Stimulated activated CD8-positive, alpha-beta memory T cell treated with anti-CD3 and anti-CD28 coated beads, Interleukin-4, amount 100 ng/mL, for 24 hours (primary cell): ENCODE measurements at places on chromosomes 16 and 17.

DNA sequence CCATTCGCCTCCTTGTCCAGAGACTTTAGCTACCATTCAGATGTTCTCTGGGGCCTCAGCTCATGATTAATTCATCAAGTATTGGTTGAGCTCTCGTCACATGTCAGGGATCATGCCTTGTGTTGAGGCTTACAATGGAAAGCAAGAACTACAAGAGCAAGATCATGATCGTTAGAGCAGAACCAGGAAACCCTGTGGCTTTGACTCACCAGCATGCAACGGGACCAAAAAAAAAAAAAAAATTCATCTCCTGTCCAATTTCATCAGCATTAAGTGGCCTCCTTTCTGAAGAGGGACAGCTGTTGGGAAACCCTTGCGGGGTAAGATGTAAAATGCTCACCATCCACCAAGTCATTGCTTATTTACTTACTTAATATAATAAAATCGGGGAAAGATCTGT is 12.1 kb upstream of the USP10 start:
- DNase-seq, result no peak

GRCh38 chr16:2985462-2985861 is 5.2 kb upstream of the PKMYT1 start:
- DNase-seq, result no peak

DNA sequence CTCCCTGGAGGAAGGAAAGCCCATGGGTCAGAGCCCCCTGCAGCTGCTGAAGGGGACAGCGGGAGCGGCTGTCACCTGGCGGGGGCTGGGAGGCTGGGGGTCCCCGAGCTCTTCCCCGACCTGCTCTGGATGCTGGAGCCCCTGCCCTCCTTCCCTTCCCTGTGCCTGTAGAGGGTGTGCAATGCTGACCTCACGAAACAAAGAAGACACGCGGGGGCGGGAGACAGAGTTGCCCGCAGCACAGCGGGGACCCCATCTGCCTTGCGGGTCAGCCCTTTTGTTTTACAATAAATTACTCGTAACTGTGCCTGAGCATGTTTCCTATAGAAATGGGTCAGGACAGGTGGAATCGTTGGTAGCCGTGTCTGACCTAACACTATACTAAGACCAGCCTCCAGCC is 6.3 kb downstream of the SECTM1 start:
- DNase-seq, result no peak

DNA sequence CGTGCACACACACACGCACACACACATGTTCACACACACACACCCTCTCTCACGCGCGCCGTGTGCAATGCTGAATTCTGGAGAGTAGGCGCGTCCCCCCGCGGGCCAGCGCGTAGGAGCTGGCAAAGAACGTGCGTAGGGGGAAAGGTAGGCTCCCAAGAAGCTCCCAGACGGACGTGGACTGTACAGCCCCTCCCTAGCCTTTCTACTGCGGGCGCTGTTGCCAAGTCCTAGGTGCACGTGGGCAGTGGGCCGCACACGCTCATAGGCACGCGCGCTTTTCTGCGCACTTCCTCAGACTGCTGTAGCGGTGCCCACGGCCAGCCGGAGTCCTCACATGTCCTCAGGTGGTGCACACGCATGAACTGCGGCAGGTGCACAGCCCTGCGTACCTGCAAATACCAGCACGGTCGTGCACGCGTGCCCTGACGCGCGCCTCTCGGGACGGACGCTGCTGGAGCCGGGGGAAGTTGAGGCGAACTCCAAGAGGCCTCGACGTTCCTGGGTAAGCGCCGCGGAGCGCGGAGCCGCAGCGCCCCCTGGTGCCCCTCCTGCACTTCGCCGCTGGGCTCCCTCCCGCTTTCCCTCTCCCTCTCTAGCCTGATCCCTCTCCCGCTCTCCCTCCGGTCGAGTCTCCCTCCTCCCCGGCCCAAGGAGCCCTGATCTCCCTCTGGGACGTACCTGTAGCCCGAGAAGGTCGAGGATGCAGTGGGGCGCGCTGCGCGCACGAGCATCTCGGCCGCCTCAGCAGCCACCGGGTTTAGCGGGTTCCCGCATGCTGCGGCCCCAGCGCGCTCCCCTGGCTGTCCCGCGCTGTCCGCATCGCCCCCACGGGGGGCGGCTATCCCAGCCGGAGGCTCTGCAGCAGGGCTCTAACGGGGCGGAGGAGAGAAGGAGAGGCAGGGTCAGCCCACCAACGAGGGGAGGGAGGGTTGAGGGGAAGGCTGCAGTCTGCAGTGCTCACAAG is 749 bp downstream of the GRIN2A start:
- peak; percentile 7 for DNase-seq

GRCh38 chr17:77225265-77225664 is 84.5 kb downstream of the SEC14L1 start:
- DNase-seq, result no peak

DNA sequence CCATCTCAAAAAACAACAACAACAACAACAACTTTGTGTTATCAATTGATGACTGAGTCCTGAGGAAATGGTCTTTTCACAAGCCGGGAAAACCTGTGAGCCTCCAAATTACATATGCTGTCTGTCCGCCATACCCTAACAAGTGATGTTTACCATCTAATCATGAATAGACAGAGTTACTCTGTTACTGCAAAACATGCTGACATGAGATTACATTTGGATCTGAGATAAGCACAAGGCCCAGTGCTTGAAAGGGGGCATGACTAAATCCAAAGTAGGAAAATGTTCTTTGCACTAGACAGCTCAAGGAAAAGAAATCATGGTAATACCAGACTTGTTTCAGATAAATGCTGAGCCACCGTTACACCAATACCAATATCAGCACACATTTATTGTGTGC is 8.6 kb upstream of the ATXN1L start:
- no peak for DNase-seq

DNA sequence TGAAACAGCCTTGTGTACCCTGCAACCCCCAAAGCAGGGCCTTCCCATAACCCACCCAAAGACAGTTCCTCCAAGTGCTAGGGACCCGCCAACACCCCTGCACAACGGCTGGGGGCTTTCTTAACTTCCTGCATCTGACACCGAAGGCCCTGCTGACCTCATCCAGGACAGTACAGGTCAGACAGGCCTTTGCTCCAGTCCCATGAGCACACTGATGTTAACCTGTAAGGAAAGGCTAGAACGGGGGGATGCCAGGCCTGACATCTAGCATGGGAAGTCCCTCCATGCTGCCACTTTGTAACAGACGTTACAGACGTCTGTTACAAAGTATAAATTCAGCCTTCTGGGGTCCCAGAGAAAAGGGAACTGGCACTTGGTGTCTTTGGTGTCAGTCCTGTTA is 369.1 kb downstream of the CPPED1 start:
- DNase-seq, result no peak

GRCh38 chr17:77869665-77870132 is 88.8 kb upstream of the TNRC6C start:
- DNase-seq, result no peak

DNA sequence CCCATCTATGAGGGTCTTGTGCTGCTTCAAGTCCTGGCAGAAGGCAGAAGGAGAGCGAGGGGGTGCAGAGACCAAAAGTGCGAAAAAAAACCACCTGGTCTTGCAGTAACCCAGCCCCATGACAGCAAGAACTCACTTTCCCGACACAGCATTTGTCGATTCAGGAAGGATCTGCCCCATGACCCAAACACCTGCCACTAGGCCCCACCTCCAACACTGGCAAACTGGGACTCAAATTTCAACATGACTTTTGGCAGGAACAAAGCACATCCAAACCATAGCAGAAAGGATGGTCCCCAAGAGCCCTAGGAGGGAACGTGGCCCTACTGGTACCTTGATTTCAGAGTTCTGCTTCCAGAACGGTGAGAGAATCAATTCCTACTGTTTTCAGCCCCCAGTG is 34.7 kb upstream of the KLHDC4 start:
- no peak for DNase-seq

- no peak for DNase-seq
Measured at GRCh38 chr16:48433850-48434530, 48.8 kb upstream of the SIAH1 start.

DNA sequence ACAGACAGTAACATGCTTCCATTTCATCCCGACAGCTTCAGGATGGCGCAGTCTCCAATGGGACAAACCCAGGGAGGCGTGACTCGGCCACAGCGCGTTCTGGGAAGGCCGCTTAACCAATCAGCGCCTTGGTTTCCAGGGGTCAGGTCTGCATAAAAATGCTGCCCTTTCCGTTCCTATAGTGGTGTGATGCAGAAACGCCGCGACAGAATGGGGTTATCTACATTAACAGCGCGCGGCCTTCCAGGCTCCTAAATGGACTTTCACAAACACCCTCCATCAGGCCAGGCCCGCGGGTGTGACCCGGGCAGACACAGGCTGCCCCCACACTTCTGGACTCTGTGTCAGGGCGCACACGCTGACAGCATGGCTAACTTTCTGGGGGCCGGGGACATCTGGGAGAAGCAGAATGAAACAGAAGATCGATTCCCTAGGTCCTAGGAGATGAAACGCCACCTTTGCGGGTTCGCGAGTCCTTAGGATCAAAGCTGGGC is 792 bp downstream of the TMEM231 start:
- DNase-seq, result no peak

- DNase-seq, result no peak
Measured at GRCh38 chr16:2915196-2915929, 3.6 kb downstream of the FLYWCH1 start.

GRCh38 chr16:24685539-24686432 is 43.7 kb upstream of the TNRC6A start:
- DNase-seq, result no peak
